ENCODE measurements at places on chromosomes 5 and 9.

GRCh38 chr5:154895606-154896561, 37.5 kb downstream of the CNOT8 start:
- no peak for DNase-seq

DNA sequence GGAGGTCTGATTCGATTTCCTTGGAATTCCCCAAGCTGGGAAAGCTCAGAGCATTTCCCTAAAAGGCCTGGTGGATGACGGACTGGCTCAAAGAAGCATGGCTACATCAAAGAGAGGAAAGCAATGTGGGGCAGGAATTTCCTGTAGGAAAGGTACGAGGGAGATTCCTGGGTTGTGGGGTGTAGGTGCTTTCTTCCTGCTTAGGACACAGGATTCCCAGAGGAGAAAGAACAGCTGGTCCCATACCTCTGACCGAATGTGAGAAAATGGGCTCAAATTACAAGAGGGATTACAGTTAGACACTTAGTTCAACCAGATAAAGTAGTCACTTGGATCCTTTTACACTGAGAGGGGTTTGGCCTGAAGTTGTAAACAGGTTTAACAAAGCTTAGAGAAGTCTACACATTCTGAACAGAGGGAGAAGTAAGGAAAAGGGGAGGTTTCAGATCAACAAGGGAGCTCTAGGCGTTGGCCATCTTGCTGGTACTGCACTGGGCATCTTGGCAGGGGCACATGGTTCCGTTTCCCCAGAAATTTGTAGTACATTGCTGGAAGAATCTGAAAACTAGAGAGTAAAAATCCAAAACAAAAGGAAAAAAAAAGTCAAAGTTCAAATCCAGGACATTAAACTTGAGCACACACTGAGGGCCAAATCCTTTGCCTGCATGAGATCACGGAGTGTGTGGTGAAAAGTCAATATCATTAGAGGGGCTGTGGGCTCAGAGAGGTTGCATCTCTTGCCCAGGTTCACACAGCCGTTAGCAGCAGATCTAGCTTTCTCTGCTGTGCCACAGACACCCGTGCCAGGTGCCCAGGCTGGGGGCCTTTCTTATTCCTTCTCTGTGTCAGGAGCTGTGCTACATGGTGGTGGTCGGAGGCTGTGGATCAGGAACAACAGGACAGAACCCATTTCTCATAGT, 171.3 kb downstream of the RGS3 start:
- no peak for DNase-seq

DNA sequence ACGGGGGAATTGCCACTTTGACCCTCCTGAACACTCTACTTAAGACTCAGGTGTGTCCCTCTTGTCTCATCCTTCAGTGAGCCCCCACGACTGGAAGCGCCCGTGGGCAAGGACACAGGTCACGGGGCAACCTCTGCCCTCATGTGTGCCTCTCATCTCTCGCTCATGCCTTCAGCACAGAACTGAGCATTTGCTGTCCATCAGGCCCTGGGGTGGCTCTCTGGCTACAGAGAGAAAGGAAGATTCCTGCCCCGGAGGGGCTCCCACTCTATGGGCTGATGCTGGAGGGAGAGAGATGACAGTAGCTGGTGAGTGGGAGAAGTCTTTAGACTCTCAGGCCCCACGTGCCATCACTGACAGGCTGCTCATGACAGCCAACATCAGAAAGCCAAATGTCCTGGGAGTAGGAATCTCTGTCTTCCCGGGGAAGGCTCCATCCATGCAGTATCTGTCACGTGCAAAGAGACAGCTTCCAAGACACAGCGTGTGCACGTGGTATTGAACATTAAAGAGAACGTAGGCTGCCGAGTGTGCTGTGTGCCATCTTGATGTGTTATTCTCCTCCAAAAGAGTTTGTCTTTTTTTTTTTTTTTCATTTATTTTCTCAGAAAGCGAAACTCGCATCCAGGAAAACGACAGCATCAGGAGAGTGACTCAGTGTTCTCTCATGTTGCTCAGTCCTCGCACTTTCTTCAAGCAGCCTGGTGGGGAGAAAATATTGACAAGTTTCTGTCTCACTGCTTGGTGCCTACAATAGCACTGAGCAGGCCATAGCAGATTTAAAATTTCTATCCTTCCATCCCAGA, 190.5 kb downstream of the GAS1 start:
- no peak for DNase-seq

DNA sequence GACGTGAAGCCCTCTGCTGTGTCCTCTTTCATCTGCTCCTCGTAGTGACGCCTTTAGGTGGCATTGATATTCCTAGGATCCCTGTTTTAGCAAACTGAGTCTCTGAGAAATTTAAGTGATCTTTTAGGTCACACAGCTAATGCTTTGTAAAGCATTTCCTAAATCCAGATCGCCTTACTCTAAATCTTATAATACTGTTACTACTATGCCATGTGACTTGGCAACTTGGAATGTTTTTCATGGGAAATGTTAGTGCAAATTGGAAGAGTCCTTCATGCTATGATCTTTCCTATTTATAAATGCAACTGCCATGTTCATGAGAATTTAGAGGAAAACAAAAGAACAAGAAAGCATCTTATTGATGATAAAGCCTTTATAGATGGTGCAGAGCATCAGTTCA, 212.2 kb downstream of the TRIO start:
- no peak for DNase-seq

DNA sequence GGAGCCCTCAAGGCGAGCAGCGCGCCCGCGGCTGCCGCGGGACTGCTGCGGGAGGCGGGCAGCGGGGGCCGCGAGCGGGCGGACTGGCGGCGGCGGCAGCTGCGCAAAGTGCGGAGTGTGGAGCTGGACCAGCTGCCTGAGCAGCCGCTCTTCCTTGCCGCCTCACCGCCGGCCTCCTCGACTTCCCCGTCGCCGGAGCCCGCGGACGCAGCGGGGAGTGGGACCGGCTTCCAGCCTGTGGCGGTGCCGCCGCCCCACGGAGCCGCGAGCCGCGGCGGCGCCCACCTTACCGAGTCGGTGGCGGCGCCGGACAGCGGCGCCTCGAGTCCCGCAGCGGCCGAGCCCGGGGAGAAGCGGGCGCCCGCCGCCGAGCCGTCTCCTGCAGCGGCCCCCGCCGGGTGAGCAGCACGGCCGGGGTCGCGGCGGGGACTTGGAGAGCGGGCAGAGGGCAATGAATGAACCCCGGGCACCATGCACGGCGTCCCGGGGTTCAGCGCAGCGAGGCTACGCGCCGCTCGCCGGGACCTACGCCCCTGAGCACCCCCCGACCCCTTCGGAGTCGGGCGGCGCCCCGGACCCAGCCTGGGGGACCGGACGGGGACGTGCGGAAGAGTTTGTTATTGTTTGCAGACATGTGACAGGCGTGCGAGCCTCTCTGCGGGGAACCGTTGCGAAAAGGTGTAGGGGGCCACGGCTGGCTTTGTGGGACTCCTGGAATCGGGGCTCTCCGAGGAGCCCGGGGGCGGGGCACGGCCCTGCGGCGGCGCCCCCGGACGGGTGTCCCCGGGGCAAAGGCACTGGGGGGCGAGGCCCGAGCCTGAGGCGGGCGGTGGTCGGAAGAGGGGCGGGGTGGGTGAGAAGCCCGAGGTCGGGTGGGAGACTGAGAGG, 553 bp downstream of the MAP3K1 start:
- no peak for DNase-seq

GRCh38 chr5:174378121-174378874, 332.8 kb downstream of the NSG2 start:
- no peak for DNase-seq

- no peak for DNase-seq
Measured at GRCh38 chr9:132943651-132944293, 644 bp downstream of the TSC1 start.

DNA sequence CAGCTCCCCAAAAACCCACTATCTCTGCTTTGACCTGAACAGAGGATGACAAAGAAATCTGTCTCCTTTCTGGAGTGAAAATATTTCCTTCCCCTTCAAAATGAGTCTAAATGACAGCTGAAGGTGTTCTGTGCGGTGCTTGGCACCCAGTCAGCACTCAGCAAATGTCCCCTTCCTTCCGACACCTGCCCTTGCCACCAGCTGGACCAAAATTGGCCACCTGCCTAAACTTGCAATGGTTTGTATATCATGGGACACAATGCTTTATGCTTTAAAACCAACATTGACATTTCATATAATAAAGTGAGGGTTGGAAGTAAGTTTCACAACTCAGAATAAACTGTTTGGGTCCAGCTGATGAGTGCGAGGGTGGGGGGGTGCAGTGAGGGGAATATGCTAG, 7.5 kb upstream of the TTC1 start:
- DNase-seq = no peak

DNA sequence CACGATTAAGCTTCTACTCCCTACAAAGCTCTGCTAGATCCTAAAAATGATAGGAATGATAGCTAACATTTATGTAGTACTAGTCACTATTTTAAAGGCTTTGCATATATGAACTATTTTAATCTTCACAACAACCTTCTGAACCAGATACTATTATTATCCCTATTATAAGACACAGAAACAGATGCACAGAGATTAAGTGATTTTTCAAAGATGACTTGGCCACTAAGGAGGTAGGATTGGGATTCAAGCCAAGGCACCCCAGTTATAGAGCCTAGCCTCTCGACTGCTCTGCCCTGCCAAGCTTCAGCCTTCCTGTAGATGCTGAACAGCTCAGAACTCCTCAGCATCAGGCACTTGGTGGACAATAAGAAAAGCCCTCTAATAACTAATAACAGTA, 200.9 kb upstream of the PTGER4 start:
- peak; percentile 20 for DNase-seq

DNA sequence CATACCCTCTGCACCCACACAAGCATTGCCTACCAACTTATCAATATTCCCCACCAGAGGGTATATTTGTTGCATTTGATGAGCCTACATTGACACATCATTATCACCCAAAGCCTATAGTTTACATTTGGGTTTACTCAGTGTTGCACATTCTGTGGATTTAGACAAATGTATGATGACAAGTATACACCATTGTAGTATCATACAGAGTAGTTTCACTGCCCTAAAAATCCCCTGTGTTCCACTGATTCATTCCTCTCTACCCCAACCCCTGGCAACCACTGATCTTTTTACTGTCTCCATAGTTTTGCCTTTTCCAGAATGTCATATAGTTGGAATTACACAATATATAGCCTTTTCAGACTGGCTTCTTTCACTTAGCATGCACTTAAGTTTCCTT, 85.7 kb upstream of the CPLX2 start:
- DNase-seq = no peak

GRCh38 chr5:147893820-147894219, 12.5 kb downstream of the C5orf46 start:
- DNase-seq = no peak

DNA sequence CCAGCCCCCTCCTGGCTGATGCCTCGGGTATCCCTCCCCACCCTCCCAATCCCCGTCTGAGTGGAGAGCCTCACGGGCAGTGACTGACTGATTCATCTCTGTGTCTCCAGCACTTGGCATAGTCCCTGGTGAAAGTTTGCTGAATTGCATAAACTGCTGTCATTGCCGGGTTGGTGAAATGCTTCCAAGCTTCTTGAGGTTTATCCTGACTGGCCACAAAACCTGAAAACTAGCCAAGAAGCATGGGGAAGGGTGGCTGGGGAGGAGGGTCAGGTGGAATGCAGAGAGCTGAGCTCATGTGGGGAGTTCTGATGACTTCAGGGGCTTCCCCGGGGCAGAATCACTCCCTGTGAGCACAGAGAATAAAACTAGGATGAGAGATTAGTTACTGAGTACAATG, 56.9 kb upstream of the GGTA1 start:
- DNase-seq = no peak

DNA sequence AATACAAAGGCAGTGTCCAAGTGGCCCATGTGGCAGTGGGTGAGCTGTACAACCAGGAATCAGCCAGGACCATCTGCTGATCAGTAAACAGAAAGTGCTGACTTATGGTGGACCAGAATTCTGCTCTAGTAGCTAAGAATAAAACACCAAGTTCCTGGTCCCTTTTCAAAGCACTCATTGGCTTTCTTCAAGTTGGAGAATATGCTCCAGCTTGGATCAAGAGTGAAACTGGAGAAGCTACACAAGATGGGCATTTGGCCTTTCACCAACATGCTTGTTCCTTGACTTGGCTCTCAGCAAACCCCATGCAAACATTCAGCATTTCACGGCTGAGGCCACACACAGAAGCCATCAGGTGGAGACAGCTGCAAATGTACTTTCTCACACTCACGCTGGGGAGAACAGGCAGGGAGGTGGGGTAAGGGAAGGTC, 32.1 kb downstream of the MARCHF3 start:
- no peak for DNase-seq

DNA sequence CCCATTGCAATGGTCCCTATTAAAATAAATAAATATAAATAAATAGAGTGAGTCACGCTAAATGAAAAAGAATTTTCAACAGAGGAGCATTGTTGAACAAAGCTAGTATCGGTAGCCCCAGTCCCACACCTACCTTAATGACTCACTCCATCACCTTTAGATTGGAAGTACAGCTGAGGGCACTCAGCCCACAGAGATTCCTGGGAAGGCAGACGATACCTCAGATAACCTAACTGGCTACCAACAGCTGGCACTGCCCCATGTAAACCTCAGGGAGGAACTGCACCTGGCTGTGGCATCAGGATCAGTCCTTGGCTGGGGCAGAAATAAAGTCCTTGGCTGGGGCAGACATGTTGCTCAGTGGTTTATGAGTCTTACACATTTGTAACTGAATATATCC, 49.3 kb downstream of the SPRY4 start:
- DNase-seq = no peak

DNA sequence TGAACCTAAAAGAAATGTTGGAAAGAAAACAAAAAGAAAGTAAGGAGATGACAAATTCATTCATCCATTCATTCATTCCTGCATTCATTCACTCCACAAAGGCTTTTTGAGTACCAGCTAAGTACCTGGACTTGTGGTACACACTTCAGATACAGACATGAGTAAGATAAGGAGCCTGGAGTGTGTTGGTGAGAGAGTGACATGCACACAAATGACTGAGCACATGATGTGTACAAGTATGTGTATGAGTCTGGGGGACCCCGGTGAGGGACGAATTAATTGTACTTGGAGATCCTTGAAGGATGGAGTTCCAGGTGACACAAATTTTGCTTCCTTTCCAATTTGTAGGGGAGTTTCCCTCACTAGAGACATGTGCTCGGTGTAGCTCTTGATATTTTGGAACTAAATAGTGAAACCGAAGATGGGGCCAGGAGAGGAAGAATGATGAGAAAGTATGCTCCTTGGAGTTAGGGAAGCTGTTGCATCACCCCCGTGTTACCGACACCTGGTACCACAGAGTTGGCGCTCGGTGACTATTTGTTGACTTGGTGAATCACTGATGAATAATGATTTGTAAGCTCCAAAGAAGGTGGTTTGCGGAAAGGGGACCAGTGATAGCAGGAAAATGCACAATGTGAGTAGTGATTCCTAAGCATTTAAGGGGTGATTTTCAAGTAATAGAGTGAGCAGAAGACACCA, 509.8 kb downstream of the CCDC171 start:
- no peak for DNase-seq
